Putamen (tissue), 1 donor: ENCODE measurements at places on chromosomes 16 and 17.

DNA sequence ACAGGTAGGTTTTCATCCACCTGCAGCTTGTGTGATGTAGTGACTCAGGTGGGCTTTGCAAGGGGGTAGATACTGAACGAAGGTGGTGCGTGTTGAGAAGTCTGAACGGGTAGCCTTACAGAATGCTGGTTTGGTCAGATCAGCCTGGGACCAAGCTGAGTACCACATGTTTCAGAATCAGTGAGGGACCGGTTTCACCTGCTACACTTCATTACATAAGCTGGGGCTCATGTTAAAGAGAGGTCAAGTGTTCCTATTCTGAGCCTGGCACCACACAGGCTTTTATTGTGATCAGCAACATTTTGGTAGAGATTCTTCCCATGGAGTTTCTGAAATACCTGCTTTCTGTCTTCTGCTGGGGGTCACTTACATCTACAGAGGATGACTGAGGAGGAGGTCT lies 207.4 kb upstream of the EEF2KMT start:
- no peak for DNase-seq

DNA sequence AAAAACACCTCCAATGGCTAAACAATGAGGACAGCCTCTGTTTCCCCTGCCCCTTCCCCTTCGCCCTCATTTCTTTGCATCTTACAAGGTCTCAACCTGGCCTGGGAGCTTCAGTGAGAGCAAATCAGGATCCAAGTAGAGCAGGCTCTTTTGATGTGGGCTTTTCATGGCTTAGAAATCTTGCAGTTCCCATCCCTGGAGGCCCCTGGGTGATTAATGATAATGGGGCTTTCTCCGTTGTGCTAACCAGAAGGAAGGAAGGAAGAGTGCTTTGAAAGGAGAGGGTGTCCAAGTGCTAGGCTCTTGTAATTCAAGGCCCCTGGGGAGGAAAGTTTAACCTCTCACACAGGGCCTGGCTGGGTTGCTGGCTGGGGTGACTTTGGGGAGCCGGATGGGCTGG lies 18.5 kb upstream of the IRX3 start:
- no peak for DNase-seq

DNA sequence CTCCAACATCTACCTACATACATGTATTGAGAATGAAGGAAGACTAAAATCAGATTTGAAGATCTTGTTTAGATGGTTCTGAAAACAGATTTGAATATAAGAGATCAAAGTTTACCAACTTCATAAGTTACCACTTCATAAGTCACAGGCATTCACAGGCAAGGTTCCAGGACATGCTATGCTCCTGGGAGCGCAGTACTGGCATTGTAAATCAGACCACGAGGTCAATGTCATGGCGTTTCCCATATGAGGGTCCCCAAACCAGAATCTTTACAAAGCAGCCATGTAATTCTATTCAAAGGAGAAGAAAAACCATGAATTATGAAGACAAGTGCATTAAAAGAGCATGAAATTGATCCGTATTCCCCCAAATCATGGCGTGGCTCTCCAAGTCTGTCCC lies 3.0 kb downstream of the CDH11 start:
- peak; percentile 37 for DNase-seq

- DNase-seq = no peak
These were observed 10.9 kb downstream of the RAB40C start for GRCh38 chr16:600781-601180.

GRCh38 chr16:85049706-85050305 lies 22.2 kb downstream of the KIAA0513 start:
- no peak for DNase-seq

- DNase-seq = no peak
These were observed 184.4 kb downstream of the AATF start for GRCh38 chr17:37133136-37133535.

DNA sequence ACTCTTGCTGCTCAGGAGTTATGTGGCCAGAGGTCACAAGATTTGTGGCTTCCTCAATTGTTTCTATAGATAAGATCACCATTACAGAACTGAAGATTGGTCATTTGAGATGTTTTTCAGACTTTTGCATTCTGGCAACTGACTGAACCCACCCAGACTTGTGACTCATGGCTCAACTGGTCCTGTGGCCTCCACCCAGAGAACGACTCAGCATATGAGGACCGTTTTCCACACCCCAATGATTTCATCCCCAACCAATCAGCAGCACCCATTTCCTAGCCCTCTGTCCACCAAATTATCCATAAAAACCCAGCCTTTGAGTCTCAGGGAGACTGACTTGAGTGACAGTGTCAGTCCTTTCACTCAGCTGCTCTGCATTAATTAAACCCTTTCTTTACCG lies 143.2 kb upstream of the ASIC2 start:
- no peak for DNase-seq

- DNase-seq = no peak
These were observed 55.7 kb downstream of the SCNN1B start for GRCh38 chr16:23357761-23358290.

- DNase-seq = no peak
These were observed 6.5 kb upstream of the CCL2 start for GRCh38 chr17:34248511-34249024.

GRCh38 chr17:62897706-62898105 lies 68.3 kb upstream of the TANC2 start:
- DNase-seq = no peak

DNA sequence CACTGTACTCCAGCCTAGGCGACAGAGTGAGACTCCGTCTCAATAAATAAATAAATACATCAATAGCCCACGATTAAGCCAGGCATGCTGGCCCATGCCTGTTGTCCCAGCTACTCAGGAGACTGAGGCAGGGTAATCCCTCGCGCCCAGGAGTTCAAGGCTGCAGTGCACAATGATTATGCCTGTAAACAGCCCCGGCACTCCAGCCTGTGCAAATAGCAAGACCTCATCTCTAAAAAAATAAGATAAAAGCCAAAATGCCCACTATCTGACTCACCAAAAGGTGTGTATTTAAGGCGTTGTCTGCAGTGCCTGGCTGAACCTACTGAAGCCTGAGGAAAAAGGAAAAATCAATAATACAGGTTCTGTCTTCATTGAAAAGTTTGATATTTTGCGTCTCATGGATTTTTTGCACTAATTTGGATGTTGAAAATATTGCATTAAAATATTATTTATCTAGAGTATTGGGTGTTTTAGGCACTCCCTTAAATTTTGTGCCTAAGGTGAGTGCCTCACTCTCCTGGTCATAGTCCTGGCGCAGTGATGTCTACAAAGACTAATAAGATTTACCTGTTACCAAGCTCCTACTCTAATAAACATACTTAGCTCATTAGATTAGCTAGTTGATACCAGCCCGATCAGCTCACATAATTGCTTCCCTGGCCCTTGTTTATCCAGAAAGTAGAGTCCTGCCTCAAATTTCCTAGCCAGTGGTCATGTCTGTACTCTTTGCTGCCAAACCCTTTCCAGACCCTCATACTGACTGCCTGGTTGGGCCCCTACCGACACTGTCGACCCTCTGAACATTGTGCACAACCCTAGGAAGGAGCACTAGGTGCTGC lies 24.7 kb upstream of the TOB1 start:
- no peak for DNase-seq

- no peak for DNase-seq
These were observed 383.2 kb upstream of the XYLT1 start for GRCh38 chr16:17853958-17854357.

DNA sequence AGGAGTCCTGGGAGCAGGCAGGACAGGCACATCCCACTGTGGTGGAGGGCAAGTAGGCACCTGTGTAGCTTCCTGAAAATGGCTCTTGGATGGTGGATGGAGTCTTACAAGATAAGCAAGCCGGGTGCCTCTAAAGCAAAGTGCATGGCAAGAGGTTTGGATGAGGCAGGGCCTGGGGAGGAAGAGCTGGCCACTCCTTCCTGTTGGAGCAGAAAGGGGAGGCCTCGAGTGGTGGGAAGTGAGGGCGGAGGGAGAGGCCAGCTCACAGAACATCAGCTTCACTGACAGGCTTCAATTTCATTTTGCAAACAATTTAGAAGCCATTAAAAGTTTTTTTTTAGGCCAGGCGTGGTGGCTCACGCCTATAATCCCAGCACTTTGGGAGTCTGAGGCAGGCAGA lies 31.0 kb downstream of the CD300A start:
- no peak for DNase-seq

- no peak for DNase-seq
These were observed 18.6 kb downstream of the HNF1B start for GRCh38 chr17:37726248-37726647.

- DNase-seq = no peak
These were observed 38.4 kb downstream of the RANBP10 start for GRCh38 chr16:67767953-67768352.

DNA sequence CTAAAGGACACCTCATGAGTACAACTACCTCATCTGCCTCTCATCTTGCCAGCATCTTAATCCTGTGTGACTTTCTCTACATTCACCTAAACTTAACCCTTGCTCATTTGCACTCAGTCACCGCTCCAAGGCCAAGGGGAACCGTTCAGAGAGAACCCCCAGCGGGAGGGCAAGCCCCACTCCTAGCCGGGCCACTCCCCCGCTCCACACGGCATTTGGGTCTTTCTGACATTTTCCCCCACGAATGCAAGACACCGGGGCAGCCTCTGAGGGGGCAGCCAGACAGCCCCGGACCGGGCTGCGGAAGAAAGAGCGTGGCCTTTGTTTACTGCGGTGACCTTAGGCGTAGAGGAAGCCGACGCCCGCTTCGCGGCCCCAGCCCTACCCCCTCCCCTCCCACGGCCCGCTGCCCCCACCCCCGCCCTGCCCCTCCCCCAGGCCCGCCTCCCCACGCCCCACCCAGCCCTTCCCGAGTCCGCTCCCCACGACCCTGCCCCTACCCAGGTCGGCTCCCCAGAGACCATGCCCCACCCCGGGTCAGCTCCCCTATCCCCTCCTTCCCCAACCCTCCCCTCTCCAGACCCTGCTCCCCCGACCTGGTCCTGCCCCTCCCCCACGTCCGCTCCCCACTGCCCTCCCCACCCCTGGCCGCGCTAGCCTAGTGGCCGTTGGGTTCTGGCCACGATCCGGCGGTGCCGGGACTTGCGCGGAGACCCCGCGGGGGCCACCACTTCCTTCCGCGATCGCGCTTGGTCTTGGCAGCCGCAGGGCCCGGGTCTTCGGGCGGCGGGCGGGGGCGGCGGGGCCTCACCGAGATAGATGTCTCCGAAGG lies 789 bp downstream of the CSNK1D start:
- DNase-seq = no peak

GRCh38 chr16:59478838-59479237 lies 744.7 kb upstream of the GOT2 start:
- DNase-seq = no peak

DNA sequence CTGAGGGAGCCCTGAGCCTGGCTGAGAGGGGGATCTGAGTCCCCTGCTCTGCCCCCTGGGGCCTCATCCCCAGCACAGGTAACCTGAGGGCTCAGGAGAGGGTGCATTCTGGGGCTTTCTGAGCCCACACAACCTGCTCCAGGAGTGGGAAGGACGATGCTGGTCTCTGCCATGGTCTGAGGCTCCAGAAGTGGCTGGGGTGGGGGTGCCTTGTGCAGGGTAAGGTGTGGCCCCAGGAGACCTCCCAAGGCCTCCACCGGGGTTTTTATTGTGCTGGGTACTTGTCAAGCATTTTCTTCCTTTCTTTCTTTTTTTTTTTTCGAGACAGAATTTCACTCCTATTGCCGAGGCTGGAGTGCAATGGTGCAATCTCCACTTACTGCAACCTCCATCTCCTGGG lies 300 bp downstream of the CTRB1 start:
- no peak for DNase-seq

DNA sequence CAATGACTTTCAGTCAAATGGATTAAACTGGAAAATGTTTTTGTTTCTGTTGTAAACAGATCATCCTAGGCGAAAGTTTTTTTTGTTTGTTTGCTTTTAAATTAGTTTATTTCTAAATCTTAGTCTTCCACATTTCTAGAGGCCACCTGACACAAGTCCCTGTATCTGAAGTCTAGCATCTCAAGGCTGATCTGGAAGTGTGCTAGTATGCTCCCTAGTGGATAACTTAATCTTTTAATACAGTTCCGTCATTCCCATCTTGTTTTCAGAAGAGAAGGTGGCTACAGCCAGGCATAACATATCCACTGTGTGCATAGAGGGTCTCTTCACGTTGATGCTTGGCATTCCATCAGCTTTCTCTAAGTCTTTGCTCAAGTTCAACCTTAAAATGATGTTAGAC lies 7.6 kb downstream of the IFT20 start:
- no peak for DNase-seq

- no peak for DNase-seq
These were observed 6.5 kb upstream of the CAPNS2 start for GRCh38 chr16:55559933-55560516.

DNA sequence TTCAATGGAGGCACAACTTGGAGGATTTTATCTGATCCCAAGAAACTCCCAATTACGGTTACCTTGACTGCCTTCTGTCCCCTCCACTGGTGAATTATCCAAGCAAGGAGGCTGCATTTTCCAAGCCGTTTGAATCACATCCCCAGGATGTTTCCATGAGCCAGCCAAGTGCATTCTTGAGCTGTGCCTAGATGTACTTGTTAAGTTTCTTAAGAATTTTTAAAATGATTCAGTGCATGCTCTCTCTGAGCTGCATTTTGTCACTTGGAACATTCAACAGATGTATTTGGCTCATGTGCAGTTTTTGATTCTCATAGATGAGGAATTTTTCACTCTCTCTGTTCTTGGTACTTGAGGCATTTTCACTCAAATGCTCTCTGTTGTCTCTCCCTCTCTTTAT lies 202.6 kb upstream of the MYOCD start:
- DNase-seq = no peak

- DNase-seq = no peak
These were observed 10.1 kb upstream of the ABCA5 start for GRCh38 chr17:69336996-69337395.

- DNase-seq = no peak
These were observed 129.4 kb upstream of the PLCG2 start for GRCh38 chr16:81649561-81650184.

- DNase-seq = no peak
These were observed 18.4 kb downstream of the CARHSP1 start for GRCh38 chr16:8850279-8850885.

GRCh38 chr16:86067516-86067915 lies 168.6 kb downstream of the IRF8 start:
- no peak for DNase-seq

DNA sequence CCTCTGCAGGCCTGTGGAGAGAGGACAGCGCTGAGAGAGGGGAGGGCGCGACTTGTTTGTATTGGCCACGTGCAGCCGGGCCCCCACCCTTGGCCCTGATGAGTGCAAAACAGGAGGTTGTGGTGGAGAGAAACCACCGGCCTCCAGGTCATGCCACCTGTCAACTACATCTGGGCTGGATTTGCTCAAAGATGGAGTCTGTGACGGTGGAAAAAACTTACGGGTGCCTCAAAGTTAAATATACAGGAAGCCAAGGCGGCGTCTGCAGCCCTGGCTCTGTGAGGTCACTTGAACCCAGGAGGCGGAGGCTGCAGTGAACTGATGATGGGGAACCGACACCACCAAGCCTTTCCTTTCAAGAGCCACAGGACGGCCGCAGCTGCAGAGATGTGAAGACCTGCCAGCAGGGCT lies 15.7 kb downstream of the C16orf74 start:
- DNase-seq = no peak

- no peak for DNase-seq
These were observed 3.8 kb upstream of the TMEM238L start for GRCh38 chr17:10807704-10808128.

GRCh38 chr16:76114681-76115080 lies 162.5 kb upstream of the CNTNAP4 start:
- DNase-seq = no peak
